ENCODE measurements at places on chromosomes 16 and 17. TPM values are rescaled to one million over a fixed set of nuclear protein-coding genes. Genes with fewer than 3 reads are reported as not detected.

Gene PHOSPHO1
- total RNA-seq: 1.1 TPM

Gene IRX3
- 6.9 TPM for total RNA-seq

Gene HS3ST4
- total RNA-seq: not detected

Gene MYH1
- total RNA-seq: not detected

Gene SMTNL2
- 0.28 TPM for total RNA-seq

Gene CTRB2
- total RNA-seq: not detected

Gene PIMREG
- total RNA-seq: 48.3 TPM

Gene KRTAP4-4
- total RNA-seq: not detected

Gene TNS4
- total RNA-seq: 271 TPM

Gene SCGB1C2
- total RNA-seq: not detected

Gene CCL17
- total RNA-seq: not detected

Gene RASD1
- total RNA-seq: 6.2 TPM

Gene TMEM208
- 78.1 TPM for total RNA-seq

Gene CA5A
- total RNA-seq: not detected

Gene ARL5C
- not detected for total RNA-seq

Gene FGF11
- total RNA-seq: 1.2 TPM

Gene CD300H
- total RNA-seq: 0.17 TPM

Gene KARS1
- 178 TPM for total RNA-seq

Gene MARVELD3
- 0.22 TPM for total RNA-seq

Gene STAT5B
- total RNA-seq: 30.9 TPM

Gene KCNJ12
- total RNA-seq: 1.5 TPM

Gene CLDN6
- 0.14 TPM for total RNA-seq

Gene ALOX12B
- 1.6 TPM for total RNA-seq

Gene NLRC3
- total RNA-seq: not detected

Gene PIRT
- total RNA-seq: not detected
